ENCODE measurements at places on chromosomes 11 and 22.
A peak's percentile ranks its signal among the peaks of the same experiment; 100 is the strongest.

DNA sequence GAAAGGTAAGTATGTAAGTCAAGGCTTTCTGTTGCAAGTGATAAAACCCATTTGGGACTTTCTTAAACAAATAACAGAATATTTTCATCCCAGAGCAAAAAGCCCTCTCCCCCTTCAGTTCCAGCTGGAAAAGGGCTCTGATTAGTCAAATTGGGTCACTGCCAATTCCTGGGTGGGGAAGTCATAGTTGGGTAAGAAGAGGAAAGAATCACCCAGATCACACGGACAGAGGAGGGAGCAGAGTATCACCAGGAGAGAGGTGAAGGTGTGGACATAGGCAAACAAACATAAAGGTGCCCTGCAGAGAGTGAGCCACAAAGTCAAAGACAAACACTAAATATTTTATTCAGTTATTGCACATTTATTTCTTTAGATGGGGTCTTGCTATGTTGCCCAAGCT, 36.3 kb upstream of the SORL1 start:
- DNase-seq: no peak

DNA sequence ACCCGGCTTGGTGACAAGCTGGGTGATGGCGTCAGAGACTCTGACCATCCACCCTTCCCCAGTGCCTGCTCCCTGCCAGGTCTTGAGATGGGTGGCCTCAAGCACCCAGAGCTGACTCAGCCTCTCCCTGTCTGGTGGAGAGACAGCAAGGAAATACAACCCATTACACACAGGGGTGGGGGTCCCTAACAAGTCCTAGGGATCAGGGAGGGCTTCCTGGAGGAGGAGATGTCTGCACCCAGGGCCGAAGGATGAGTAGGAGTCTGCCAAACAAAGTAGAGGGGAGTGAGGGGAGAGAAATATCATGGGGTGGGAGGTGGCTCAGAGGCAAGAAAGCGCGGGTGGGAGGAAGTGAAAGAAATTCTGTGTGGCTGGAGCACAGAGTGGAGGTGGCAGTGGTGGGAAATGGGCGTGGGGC, 6.8 kb downstream of the MAFF start:
- no peak for DNase-seq

- no peak for DNase-seq
These were observed 1.8 kb upstream of the DDB2 start for GRCh38 chr11:47212938-47213337.

DNA sequence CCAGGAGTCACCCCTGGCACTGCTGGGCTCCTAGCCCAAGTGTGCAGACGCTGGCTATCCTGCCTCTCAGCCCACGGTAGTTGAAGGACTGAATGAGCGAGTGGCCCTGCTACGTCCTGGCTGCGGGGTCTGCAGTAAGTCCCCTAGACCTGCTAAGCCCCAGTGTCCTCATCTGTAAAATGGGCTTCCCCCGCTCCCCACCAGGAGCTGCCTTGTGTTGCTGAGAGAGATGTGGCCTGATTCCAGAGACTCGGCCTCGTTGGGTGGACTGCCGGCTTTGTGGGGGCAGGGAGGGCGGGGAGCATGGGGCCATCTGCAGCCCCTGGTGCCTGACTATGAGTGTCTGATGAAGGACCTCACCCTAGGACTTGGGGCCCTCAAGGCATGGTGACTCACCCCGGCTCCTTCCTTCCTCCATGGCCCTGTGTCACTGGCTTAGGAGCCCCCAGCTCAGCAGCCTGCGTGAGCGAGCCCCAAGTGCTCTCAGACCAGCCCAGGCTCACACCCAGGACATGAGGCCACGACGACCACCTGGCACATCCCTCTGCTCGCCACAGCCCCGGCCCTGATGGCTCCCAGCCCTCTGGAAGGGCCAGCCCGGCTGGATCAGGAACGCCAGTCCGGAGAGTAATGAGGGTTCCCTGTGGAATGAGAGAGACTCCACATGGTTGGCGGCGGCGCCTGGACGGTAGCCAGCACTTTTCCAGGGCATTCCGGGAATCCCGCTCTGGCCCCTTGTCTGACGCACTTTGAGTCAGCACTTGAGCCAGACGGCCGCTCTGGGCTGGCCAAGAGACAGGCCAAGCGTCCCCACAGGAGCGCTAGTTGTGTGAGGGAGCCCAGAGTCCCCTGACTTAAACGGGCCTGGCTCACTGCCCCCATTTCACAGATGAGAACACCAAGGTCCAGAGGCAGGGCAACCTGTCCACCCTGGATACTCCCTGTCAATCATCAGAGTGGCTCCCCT, 50.5 kb upstream of the SHISAL1 start:
- DNase-seq: peak; percentile 91

- no peak for DNase-seq
These were observed 3.1 kb downstream of the VEGFB start for GRCh38 chr11:64237484-64237951.

- DNase-seq: no peak
These were observed 49.7 kb upstream of the TTLL12 start for GRCh38 chr22:43236411-43237166.

DNA sequence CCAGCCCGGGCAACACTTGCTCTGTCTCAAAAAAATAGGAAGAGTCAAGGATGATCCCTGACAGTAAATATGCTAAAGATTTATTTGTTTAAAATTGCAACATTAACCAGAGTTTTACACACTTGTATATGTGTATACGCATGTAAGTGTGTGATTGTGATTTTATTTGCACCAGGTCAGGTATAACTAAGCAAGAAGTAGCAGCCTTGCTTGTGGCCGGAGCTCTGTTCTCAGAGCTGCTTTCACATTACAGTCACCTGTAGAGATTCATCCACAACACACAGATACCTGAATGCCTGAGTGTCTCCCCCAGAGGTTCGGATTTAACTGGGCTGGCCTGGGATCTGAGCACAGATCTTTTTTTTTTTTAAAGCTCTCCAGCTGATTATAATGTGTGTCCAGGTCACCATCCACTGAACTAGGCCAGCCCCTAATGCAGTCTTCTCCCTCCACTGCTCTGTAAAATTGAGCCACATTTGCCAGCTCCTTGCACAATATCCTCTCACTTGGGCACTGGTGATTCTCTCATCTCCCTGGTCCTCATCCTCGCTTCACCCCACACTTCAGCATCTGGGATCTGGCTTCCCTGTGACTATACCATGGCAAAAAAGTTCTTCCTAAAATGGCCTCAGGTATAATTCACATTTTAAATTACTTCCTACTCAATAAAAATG, 48.3 kb downstream of the LIF start:
- no peak for DNase-seq

GRCh38 chr22:17972385-17973191, 51.8 kb downstream of the MICAL3 start:
- DNase-seq: no peak

DNA sequence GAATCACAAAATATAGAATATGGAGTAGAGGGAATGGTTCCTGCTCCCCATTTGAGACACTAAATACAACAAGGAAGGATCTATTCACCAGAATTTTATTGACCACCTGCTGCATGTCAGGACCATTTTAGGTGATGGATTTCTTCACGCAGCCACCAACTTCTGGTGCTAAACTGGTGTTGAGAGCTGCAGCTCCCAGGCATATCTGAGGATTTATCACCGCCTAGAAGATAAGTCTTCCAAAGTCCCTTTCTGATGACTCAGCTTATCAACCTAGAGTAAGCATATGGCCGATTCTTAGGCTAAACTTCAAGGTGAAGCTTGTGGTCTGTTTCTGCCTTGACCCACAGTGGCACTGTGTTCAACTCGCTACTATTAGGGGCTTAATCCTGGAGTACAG, 6.7 kb downstream of the DDI1 start:
- no peak for DNase-seq

- no peak for DNase-seq
These were observed 352.8 kb upstream of the NARS2 start for GRCh38 chr11:78927511-78927910.

GRCh38 chr11:126716456-126717083, 284.0 kb downstream of the KIRREL3 start:
- DNase-seq: no peak

DNA sequence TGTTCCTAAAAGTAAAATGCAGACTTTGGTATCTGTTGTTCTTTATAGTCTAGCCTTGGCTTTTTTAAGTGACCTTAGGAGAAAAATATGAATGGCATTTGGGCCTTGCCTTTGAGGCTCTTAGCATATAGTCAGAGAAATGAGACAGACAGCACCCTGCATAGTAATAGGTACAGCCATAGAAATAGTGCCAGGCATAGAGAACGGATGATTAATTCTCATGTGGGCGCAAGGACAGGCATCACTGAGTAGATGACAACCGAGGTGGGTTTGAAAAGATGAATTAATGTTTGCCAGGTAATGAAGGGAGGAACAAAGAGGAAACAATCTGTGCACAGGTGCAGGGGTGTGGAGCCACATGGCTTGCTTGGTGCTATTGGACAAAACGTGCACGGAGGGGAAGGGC, 90.5 kb downstream of the BMAL1 start:
- no peak for DNase-seq

GRCh38 chr11:108803776-108804175, 138.9 kb downstream of the DDX10 start:
- DNase-seq: no peak

- DNase-seq: no peak
These were observed 144.9 kb downstream of the DYNC2H1 start for GRCh38 chr11:103254123-103254522.

GRCh38 chr11:2681408-2682145, 18.2 kb downstream of the KCNQ1OT1 start:
- DNase-seq: peak; percentile 10

- DNase-seq: no peak
These were observed 855.6 kb downstream of the KCNA4 start for GRCh38 chr11:29161191-29161590.

DNA sequence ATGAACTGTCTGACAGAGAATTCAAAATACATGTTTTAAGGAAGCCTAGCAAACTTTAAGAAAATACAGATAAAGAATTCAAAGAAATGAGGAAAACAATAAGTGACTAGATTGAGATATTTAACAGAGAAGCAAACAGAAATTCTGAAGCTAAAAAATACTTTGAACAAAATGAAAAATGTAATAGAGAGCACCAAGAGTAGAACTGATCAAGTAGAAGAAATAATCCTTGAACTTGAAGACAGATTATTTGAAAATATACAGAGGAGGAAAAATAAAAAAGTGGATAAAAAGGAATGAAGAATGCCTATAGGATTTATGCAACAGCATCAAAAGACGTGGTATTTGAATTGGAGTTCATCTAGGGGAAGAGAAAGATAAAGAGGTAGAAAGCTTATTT, 101.9 kb upstream of the OR4B1 start:
- DNase-seq: no peak

- no peak for DNase-seq
These were observed 1.2 kb upstream of the TSSK2 start for GRCh38 chr22:19129871-19130270.

- no peak for DNase-seq
These were observed 50.5 kb downstream of the CLTCL1 start for GRCh38 chr22:19240813-19241592.

- DNase-seq: no peak
These were observed 437.0 kb downstream of the TBC1D22A start for GRCh38 chr22:47199261-47199978.

- peak; percentile 76 for DNase-seq
These were observed 1.5 kb upstream of the TRABD start for GRCh38 chr22:50184004-50184901.

- DNase-seq: no peak
These were observed 469.8 kb upstream of the KIRREL3 start for GRCh38 chr11:127470306-127470884.

- no peak for DNase-seq
These were observed 29.4 kb downstream of the IGHMBP2 start for GRCh38 chr11:68932933-68933577.

DNA sequence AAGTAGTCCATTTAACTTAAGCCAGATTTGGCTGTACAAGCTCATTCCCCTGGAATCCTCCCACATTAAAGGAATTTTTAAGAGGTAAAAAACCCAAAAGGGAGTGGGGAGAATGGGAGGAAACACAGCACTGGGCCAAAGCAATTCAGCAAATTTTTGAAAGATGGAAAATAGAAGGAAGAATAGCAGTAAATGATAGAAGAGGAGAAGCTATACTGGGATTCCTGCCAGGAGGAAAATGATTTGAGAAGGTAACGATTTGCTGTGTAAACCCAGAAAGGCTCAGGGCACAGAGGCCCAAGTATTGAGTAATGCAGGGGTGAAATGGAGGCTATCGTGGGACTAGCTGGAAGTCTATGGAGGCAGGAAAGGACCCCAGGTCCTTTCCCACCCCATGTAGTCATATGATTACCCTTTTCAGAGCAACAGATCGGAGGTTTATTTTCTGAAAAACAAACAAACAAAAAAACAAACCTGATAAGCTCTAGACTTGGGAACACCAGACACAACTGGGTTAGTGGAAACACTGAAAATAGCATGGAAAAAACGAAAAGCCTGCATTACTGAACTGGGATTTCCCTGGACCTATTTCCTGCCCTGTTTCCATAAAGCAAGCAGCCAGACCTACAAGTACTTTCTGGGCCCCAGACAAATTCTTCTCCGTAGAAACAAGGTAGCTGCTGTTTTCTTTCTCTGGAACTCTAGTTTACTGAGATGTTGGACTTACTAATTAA, 140.0 kb downstream of the SWAP70 start:
- peak; percentile 40 for DNase-seq

DNA sequence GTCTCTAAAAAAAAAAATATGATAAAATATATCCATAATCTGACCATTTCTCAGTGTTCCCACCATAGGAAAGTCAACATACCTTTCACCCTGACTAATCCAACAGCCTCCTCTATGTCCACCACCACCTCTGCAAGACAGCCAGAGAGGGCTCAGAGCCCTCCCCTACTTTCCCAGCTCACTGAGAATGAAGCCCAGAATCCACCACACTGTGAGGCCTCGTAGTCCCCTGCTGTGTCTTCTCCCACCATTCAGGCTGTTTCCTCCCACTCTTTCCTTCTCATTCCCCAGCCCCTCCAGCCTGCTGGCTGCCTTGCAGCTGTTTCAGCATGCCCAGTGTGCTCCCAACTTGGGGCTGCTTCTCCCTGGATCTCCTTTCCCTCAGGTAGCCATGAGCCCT, 27.0 kb downstream of the SGSM3 start:
- DNase-seq: peak; percentile 49

DNA sequence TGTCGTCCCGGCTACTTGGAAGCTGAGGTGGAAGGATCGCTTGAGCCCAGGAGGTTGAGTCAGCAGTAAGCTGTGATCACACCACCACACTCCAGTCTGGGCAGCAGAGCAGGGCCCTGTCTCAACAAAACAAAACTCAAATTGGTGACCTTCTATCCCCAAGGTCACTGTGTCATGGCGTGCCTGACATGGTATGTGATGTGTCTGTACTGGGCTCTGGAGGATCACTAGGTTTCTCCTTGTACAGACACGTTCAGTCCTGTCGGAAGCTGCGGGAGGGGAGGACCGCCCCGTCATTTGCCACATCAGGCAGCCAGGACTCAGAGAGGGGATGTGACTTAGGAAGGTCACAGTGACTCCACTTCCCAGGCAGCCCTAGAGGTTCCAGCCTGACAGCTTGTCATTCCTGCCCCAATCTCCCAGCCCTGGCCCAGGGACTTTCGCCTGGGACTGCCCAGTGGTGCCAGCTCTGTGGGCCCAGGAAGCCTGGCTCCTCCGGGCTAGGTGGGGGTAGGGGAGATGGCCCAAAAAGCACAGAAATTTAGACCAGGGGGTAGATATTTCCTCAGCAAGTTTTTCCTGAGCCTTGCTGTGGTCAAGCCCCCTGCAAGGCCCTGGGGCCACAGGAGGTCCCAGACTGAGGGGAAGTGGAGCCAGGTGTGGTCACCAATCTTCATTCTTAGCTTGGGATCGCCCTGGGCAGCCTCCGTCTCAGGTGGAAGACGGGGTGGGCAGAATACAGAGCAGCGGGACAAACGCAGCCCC, 53.2 kb downstream of the TRIOBP start:
- no peak for DNase-seq

GRCh38 chr11:100972046-100972445, 157.6 kb downstream of the PGR start:
- no peak for DNase-seq

GRCh38 chr11:43508511-43508918, 149.8 kb downstream of the TTC17 start:
- no peak for DNase-seq
